ENCODE measurements at places on chromosomes 1 and 21.

- DNase-seq: peak; percentile 74
These were observed 27.8 kb upstream of the FMOD start for GRCh38 chr1:203378556-203379245.

DNA sequence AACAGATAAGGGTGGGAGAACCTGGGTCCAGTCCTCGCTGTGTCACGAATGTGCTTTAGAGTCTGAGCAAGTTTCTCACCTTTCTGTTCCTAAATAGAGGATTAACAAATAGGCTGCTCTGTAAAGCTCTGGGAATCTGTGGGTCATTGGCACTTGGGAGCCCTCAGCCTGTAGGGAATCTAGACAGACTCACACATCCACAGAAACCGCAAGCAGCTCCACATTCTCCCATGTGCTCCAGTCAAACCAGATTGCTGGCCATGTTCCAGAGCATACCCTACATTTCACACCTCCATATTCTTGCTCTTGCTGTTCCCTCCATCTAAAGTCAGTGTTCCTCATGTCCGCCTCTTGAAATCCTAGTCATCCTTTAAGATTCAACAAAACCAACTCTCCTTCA lies 7.8 kb upstream of the AHCYL1 start:
- no peak for DNase-seq

DNA sequence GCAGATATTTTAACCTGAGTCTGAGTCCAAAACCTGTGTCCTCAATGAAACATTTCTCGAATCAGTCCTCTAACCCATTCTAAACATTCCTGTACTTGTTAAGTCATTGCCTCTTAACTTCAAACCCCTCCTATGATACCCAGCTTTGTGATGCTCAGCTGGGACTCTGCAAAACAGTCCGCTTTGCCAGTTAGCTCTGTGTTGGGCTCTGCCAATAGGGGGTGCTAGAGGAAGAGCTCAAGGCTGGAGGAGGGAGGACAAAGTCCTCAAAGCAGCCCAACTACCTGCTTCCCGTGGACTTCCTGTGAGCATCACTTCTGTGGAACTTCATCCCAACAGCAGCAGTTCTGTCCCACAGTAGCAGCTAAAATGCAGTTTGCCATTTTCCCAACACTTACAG lies 38.1 kb upstream of the SYT14 start:
- no peak for DNase-seq

DNA sequence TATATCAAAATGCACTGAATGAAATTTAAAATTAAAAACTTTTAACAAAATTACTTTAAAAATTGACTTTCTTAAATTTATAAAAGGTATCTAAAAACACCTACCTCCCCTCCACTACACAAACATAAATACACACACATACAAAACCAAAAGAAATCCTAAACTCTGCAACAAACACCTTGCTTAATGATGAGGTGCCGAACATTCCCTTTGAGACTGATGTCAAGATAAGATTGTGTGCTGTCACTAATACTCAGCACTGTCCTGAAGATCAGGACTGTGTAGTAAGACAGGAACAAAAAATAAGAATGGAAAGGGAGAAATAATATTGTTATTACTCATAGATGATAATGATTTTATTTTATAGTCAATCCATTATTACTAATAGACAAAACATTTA lies 45.1 kb downstream of the CD53 start:
- no peak for DNase-seq

DNA sequence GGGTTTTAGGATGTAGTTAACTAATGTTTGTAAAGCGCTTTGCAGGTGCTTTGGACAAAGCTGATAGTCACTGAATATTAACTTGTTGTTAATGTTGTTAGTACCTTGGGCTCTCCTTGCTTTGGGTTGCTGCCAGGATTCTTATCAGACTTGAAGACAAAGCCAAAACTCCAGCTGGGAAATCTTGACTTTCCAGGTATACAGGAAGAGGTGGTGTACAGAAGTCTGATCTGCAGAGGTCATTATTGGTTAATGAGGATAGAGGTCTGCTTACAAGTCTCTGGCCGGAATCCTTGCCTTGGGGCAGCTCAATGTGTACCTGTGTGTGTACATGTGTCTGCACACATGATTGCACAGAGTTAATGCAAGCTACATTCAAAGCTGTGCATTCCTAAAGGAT lies 96.0 kb upstream of the POU3F1 start:
- DNase-seq: no peak

DNA sequence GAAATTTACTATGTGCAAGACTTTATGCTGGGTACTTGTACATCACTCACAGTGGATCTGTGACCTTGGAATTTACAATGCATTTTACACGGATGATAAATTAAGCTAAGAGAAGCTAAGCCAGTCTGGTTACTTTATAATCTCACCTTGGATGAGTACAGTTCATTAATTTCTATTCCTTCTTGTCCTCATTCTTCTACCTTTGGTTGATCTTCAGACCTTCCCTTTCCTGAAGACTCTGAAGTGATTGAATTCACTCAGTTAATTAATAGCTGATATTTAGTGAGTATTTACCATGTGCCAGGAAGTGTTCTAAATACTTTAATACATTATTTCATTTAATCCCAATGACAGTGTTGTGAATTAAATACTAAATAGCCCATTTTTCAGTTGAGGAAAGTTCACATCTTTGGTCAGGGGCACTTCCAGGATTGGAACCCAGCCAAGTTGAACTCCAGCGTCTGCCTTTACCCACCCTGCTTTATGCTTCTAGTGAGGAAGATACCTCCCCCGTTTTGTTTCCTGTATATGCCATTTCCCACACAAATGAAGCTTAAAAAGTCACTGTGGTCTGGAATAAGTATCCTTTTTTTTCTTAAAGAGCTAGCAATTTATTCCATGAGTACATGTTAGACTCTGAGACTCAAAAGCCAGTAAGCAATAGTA lies 146.6 kb downstream of the TLR5 start:
- no peak for DNase-seq

DNA sequence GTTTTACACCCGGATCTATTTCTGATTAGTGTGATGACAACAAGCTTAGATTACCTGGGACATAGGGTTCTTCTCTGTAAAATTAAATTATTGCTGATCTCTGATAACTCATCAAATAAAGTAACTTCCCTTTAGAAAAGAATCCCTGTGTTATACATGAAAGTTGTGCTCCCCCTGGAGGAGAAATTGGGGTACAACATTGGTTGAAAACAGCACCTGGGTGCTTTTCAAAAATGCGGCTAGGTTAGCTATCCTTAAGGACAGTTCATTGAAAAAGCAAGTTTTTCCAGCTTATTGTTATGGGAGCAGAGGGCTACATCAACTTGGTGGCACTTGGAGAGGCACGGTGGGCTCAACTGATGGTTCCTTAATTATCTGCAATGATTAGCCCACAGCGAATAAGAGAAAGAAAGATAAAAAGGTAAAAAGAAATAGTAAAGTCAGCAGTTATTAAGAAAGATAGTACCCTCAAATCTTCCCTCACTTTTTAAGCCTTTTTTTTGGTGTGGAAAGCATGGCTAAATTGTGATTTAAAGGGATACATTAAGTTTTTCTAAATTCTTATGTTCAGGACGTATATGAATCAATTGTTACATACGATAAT lies 97.8 kb downstream of the FMN2 start:
- no peak for DNase-seq

DNA sequence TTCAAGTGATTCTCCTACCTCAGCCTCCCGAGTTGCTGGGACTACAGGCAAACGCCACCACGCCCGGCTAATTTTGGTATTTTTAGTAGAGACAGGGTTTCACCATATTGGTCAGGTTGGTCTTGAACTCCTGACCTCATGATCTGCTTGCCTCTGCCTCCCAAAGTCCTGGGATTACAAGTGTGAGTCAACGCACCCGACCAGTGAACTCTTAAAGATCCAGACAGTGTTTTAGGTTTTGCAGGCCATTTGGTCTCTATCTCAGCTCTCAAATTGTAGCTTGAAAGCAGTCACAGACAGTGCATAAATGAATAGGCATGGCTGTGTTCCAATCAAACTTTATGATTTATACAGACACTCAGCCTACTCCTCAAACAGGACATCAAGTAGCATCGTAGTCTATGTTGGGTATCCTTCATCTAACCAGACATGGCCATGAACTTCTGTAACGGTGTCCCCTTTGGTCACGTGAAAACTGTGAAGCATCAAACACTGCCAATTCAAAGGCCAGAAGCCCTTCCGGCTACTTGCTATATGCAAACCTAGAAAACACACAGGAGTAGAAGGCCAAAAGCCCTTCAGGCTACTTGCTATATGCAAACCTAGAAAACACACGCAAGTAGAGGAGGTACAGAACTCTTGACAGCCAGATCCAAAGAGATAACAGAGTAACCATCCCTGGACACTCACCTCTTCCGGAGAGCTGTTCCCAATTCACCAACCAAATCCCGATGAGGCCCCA lies 3.1 kb downstream of the FUCA1 start:
- DNase-seq: no peak

DNA sequence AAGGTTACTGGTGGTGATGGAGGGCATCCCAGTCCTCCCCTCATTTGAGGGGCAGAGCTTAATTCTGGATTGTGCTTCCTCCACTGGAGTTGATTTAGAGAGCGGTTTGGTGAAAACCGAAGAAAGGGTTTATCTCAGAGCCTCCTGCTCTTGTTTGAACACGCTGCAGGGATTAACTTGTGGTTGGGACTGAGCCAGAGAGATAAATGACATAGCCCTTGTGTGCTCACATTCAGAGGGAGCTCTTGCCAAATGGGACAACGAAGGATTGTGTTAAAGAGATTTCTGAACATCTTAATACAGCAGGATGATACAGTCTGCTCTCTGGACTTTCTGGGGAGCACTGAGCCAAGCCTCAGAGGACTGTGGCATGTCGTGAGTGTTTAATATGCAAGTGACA lies 308.2 kb downstream of the DISC1 start:
- no peak for DNase-seq

DNA sequence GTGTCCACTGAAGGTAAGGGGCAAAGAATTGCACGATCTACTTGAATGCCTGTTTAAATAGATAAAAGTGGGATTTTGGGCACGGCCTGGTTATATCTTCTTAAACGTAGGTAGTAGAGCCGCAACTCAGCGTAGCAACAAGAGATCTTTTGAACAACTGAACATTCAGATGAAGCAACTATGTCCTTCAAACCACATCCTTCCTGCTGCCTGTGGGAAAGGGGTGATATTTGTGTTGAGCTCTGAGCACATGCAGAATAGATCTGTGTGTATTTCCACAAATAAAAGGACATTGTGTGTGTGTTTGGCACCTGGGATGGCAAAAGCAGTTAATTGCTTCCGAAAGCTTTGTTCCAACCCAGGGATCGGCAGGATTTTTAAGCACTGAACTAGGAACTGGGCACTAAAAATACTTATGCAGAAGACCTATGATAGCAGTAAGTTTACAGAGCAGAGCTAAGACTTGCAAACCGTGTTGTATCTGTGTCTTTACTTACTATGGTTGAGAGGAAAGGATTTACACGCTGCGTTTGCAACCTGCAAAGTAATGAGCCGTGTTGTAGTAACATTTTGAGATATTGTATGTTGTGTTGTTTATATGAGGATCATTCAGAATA lies 333.4 kb downstream of the CHRM3 start:
- no peak for DNase-seq

DNA sequence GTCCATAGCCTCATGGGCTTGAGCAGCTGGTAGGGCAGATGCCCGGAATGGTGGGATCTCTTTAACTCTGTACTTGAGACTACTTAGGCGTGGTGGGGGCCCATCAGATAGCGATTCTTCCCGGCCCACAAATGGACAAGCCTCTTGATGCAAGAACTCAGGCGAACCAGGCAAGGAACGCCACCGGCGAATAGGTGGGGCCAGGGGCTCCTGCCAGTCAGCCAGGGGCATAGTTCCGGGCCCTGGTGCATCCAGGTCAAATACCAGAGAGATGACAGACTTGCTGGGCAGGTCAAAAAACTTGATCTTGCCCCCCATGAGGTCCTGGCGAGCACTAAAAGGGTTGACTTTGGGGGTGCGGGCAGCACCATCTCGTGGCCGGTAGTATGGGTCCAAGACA lies 4.8 kb upstream of the MUTYH start:
- no peak for DNase-seq

DNA sequence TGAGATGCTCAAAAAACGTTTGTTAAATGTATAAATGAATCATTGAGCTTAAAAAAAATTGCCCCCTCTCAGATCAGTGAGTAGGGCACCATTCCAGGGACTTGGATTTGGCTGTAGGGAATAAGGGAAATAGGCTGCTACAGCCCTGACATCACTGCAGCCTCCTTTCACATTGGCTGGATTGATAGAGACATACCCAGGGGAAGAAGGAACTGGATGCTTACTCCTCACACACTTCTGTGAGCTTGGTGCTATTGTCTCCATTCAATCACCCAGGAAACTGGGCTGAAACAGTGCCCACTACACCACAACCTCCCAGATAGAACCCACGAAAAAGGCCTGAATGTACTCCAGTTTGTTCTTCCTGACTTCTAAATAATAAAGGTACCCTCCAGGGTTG lies 87.2 kb downstream of the TGFBR3 start:
- no peak for DNase-seq

DNA sequence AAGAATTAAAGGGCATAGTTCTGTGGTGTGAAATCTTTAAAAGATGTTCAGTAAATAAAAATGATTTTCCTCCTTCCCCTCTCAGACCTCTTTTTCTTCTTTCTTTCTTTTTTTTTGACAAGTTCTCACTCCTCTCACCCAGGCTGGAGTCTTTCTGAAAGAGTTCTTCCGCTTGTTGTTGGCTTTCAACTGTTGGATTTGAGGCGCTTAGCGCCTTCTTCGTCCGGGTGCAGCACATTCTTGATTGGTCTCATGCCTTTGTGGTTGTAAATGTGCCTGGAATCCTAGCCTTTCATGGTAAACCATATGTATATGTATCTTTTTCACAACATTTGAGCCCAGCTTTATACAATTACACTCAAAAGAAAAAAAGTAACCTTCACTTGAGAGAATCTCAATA lies 980 bp upstream of the METTL18 start:
- no peak for DNase-seq

DNA sequence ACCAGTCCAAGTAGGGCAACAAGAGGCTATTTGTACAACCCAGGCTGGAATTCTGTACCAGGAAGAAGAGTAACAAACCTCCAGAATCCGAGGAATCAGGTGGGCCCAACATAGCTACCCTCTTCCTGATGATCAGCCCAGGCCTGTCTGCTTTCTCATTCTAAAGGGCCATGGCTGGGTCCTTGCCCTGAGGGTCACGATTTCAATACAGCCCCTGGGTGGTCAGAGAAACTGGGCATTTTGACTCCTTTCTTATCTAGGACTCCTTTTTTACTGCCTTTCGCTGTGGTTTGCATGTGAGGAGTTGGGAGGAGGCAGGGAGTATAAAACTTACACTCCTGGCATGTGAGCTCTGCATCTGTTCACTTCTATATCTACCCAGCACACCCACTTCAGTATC lies 164.9 kb upstream of the COA6 start:
- DNase-seq: no peak

DNA sequence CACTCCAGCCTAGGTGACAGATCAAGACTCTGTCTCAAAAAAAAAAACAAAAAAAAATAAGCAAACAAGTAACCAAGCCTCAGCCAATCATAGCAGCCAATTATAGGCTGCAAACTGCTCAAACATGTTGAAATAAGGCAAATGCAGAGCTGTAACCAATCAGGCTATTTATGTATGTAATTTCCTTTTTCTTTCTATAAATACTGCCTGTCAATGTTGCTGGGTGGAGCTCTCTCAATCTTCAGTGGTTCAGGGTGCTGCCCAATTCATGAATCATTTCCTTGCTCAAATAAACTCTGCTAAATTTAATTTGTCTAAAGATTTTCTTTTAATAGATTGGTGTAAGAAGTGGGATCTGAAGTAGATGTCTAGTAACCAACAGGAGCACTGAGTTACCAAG lies 11.6 kb upstream of the CD1D start:
- DNase-seq: no peak

Measured in posterior cingulate gyrus (tissue), 11 donors.